ENCODE measurements at places on chromosomes 11 and 22.

DNA sequence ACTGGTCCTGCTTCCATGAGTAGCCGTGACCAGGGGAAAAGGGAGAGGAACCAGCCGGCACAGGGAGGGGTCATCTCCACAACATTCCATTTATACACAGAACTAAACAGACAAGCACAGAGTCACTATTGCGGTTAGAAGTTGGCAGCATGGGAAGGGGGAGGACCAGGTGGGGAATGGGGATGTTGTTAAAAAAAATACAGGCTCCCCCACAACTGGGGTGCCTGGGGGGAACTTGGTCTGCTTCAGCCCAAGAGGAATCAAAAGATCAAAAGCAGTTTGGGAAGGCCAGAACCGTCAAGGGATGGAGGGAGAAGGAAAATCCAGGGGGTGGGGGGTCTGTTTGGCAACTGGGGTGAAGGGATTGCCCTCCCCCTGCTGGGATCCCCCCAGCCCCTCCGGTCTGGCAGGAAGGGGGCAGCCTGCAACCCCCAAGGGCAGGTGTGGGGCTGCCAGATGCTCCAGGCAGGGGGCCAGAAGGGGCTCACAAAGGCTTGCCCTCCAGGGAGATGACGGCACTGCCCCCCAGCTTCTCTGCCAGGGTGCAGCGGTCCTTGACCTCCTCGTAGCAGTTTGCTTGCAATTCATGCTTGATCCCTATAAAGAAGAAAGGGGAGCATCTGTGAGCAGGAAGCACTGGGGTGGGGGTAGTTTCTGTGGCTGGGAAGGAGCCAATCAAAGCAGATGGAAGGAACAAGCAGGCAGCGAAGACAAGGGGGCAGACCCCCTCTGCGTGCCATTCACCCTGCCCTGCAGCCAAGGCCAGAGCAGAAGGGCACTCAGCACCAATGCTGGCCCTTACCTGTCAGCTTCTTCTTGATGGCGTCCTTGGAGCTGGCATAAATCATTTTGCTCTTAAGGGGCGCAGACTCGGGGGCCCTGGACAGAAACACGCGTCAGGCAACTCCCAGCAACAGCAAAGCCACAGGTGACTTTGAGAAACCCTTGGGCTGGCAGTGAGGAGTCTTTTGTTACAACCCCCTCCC is 2.8 kb downstream of the CFL1 start:
- no peak for DNase-seq

GRCh38 chr22:40593460-40594273 is 42.9 kb downstream of the MRTFA start:
- no peak for DNase-seq

- no peak for DNase-seq
Measured at GRCh38 chr11:14417617-14418374, 58.8 kb upstream of the RRAS2 start.

DNA sequence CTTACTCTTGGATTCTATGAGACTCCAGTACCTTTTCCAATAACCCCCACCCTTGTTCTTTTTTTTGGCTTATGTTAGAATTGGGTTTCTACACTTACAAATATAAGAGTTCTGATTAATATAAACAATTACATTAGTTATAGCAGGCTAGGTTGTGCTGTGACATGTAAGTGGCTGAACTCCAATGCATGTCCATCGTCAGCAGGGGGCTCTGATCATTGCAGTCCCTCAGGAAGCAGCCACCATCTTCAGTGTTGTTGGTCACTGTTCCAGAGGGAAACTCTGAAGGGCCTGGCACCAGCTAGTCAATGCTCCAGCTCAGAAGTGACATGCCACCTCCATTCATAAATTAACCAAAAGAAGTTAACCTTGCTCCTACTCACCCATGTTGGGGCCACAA is 5.6 kb downstream of the LIPT2 start:
- DNase-seq: no peak

GRCh38 chr11:68843703-68844312 is 2.1 kb upstream of the CPT1A start:
- DNase-seq: peak; percentile 85

DNA sequence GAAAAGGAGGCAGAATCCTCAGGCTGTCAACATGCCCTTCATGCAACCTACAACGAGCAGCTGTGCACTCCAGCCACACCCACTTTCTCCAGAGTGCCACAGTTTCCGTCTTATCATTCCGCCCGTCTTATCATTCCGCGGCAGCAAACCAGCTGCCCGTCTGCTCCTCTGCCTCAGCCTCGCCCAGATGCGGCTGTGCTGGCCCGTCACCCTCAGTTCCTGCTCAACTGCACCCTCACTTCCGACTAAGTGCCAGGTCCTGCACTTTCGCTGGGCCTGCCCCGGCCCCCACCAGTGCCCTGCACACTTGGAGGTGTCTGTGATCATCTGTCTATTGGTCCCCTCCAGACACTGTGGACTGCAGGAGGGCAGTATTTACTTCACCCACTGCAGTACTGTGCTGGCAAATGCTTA is 43.7 kb downstream of the MICAL3 start:
- DNase-seq: no peak

GRCh38 chr11:70631624-70632047 is 233.3 kb downstream of the CTTN start:
- no peak for DNase-seq

- no peak for DNase-seq
Measured at GRCh38 chr11:72309641-72310040, 65.7 kb upstream of the PHOX2A start.

DNA sequence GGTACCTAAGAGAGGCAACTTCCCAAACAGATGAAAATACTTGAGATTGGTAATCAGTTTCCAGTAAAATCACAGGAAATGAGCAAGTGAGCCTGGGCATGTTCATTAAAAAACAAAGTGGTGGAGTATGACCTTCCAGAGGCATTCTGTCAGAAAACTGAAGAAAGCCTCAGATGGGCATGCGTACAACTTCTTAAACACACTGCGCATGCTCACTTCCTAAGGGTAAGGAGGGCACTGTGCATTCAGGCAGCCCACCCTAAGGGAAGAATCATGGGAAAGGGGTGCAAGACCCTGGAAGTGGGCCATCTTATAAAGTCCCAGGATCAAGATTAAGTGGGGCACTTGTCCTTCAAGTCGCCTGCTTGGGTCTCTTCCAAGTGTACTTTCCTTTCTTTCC is 4.0 kb downstream of the OR52K2 start:
- no peak for DNase-seq

- no peak for DNase-seq
Measured at GRCh38 chr11:122616718-122617117, 38.8 kb upstream of the UBASH3B start.

GRCh38 chr11:96472085-96472484 is 82.3 kb downstream of the JRKL start:
- DNase-seq: peak; percentile 25

GRCh38 chr11:132056689-132057088 is 686.3 kb downstream of the NTM start:
- no peak for DNase-seq

GRCh38 chr11:46588915-46589314 is 4.9 kb downstream of the AMBRA1 start:
- no peak for DNase-seq

GRCh38 chr11:91763331-91763730 is 461.3 kb upstream of the FAT3 start:
- DNase-seq: no peak

GRCh38 chr11:15773476-15774387 is 582.6 kb downstream of the SOX6 start:
- no peak for DNase-seq

GRCh38 chr22:29946220-29946619 is 63.2 kb downstream of the MTMR3 start:
- DNase-seq: no peak

DNA sequence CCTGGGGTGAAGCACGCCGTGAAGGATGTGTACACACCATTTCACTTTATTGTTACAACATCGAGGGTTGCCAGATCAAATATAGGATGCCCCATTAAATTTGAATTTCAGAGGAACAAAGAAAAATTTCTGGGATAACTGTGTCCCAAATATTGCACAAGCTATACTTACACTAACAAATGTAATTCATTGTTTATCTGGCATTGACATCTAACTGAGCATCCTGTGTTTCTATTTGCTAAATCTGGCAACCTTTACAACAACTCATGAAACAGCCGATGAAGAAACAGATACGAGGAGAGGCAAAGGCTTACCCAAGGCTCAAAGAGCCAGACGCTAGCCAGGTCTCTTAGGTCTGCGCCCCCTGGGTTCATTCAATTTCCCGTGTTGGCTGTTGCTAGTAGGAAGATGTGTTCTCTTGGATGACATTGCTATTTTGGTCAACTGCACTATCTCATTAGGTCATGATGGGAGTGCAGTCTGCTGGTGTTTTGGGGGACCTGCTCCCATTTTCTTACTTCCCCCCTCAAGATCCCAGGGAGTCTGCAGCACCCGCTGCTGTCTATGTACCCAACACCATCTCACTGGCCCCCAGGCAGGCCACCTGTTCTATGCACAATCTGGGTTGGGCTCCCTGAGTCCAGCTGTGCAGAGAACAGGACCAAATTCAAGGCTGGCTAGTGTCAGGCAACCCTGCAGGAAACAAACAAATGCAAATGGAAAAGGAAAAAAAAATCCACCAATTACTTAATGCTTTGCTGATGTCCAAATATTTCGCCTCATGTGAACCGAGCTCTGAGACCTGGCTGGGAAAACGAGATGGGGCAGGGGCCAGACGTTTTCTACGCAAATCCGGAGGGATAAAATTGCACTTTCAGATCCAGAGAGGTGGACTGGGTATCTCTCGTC is 560.9 kb downstream of the MIAT start:
- DNase-seq: no peak

GRCh38 chr11:62930157-62930556 is 9.0 kb upstream of the CHRM1 start:
- no peak for DNase-seq

DNA sequence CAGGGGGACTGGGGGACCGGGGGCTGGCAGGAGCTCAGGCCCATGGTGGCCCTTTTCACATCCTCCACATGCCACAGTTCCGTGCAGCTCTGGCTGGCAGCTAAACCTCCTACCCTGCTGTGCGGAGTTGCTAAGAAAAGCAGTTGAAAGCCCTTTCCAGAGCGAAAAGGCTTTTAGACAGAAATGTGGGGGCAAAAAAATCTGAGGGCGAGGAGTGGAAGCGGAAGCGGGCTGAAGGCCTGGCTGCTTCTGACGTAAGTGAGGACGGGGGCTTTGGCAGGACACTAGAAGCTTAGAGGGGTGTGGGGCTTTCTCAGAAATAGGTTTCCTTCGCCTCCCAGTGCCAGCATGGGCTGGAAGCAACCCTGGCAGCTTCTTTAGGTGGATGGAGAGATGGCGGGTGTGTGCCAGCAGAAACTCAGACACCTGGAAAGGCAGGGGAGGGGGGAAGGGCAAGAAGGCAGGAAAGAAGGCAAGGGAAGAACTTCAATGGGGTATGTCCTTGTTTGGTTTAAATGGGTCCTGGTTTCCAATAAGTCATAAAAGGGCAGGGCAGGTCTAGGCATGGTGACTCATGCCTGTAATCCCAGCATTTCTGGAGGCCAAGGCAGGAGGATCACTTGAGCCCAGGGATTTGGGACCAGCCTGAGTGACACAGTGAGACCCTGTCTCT is 11.2 kb upstream of the DGKZ start:
- no peak for DNase-seq
